ENCODE measurements at places on chromosomes 6 and 20.

DNA sequence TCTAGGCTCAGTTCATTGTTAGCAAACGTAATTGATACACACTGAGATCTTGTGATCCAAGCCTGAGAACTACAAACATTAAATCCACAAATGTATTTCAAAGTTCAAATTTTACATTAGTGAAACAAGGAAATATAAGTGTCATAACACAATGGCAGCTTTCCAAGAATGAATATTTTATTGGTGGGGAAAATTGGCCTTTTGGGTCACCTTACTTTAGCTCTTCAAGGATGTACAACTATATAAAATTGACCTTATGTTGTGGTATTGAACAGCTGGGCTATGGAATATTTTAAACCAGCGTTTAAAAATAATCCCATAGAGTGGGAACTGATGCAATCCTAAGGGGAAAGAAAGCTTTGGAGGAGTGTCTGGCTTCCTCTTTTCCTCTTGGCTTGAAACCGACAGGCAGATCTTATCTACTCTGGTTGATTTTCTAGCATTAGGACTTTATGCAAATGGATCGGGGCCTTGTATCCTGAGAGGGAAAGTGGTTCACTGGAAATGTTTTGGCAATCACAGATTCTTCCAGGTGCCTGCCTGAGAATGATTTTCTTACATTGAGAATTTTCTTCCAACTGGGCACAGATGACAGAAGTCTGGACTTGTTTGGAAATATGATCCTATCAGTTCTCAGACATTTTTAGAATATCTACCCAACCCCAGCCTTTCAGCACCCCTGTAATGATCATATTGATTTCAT, 184.8 kb upstream of the ECI2 start:
- DNase-seq: no peak

DNA sequence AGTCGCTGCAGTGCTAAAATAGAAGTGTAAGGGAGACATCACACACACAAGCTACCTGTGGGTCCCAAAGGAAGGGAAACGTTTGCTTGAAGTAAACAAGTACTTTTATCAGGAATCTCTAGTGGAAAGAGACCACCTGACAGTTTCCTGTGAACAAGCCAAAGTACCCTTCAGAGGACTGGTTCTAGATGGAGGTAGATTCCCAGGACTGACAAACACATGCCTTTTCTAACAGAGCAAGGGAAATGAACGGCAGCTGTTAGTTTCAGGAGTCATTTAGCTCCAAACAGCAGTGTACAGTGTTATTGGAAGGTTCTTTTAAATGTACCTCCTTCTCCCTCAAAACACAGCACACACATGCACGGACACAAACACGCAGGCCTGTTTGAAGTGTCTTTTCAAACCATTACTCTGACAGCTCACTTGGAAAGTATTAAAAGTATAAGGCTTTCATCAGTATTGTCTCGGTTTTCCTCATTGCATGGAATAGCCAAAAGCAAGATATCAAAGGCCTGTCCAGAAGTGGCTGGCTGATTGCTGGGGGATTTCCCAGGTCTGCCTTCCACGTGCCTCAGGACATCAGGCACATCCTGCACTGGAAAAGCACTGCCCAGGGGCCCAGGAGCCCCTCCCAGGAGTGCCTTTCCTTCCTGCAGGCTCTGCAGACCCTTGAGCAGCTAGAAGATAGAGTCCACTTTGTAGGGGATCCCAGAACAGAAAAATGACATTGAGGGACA, 393.2 kb upstream of the SOX4 start:
- DNase-seq: no peak

DNA sequence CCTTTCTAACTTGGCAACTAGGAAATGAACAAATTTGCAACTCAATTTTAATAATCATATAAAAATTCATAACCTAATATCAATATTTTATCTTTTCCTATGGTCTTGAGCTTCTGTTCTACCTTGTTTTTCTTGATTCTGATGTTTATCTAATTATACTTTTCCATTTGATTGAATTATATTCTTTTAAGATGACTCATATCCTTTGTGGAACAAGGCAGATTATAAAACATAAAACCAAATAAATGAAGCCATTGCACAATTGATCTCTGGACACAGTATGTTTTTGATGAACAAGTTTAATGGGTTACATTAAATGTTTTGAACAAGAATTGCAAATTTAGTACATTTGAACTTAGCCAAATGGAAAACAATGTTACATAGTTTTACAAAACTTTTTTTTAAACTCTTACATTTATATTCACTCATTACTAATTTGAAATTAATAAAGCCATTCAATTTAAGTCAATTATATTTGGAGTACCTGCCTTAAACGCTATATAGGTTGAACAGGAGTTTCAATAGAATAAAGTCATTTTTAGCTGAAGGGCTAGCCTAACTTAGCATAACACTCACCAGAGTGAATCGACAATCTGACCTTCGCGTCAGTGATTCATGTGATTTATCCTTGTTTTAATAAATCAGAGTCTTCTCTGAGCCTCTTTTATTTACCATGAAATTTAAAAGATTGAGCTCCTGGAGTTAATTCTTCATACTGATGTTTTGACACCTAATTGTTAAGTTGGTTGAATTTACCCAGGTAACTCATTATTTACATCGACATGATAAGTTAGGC, 3.8 kb downstream of the NCOA7 start:
- no peak for DNase-seq

DNA sequence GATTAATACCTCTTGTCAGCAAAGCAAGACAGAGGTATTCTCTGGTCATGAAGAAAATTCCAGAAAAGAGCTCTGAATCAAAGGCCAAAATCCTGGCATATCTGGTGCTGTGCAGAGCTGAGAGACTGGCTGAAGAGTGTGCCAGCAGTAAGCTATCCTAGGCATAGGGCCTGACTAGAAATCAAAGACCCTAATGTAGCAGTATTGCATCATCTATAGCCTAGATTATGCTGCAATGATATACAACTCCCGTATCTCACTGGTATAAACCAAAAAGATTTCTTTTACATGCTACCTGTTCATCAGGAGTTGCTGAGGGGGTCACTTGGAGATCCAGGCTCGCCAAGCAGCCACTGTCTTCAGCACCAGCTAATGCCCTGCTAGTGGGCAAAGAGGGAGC, 30.9 kb upstream of the TRIM39 start:
- no peak for DNase-seq

DNA sequence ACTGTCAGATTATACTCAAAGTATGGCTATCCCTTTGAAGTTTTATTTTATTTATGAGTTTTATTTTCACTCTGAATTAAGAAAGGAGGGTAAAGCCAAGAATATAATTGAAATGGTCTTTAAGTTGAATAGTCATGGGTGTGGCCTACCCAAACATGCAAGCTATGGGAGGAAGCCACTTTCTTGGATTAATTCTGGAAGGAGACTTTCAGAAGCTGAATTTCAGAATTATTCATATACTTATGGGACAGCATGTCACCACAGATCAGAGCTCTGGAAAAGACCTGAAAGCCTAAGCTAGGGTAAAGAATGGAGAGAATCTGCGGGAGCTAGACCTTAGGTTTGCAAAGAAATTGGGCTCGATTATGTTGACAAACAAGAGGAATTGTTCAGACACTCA, 242.4 kb upstream of the FKBP1C start:
- DNase-seq: no peak
